GM04504 (cell line): ENCODE measurements at places on chromosomes 1 and 21.

GRCh38 chr1:53546409-53547155 is 87.4 kb downstream of the DMRTB1 start:
- no peak for DNase-seq

DNA sequence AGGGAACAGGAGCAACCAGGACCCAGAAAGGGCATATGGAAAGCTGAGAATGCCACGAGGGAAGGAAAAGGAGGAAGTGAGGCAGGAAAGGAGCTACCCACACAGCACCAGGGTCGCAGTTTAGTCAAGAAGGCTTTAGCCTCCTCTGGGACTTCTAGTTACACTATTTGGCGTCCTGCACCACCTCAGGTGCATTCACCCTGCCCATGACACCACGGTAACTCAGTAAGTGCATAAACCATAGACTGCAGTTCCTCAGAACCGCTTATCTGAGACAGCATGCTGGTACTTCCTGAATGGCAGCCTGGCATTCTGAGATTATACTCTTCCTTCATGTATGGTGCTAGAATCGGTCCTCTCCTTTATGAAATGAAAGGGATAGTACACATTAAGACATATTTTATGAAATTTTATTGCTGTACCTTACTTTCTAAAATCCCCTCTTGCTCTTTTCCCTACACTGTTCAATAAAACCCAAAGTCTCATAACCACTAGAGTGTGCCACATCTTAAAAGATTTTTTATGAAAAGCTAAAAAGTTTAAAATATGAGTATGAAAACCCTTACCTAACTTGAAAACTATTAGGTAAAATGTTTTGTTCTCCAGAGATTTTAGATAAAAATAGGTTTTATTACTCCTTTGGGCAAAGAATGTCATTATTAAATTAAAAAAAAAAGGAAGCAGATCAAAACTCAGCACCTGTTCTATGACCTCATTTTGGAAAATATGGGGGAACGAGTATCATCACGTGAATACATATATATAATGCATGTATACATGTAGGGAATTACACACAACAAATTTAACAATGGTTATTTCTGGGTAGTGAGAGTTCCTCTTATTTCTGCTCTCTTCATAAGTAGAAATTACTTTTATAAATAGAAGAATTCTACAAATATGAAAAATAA is 67.3 kb downstream of the VAV3 start:
- no peak for DNase-seq

DNA sequence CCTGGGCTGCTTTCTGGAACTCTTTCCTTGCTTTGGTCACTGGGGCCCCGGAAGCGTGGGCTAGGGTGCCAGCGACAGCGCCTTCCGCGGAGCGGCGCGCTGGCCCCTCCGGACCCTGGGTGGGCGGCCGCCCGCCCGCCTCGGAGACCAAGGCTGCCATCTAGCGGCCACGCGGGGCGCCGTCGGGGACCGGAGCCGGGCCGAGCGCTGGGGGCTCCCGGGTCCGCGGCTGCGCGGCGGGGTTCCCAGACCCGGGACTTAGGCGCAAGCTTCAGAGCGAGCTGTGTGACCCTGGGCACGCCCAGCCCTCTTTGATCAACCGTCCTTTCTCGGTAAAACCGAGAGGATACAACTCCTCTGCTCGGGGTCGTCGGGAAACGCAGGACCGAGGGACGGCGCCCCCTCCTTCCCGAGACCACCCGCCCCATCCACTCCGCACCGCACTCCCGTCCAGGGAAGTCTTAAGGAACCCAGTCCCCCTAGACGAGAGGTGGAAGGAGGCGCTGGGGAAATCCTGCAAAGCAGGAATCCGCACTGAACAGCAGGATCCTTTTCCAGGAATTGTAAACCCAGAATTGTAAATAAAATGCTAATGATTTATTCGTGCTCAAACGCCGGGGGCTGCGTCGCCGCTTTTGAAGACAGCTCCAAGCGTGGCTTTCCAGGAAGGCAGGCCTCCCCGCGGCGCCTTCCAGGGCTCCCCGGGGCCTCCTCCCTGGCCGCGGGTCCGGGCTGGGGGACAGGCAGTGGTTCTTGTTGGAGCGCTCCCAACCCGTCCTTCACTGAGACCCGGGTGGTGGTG is 41.2 kb downstream of the RRAGC start:
- DNase-seq = no peak

DNA sequence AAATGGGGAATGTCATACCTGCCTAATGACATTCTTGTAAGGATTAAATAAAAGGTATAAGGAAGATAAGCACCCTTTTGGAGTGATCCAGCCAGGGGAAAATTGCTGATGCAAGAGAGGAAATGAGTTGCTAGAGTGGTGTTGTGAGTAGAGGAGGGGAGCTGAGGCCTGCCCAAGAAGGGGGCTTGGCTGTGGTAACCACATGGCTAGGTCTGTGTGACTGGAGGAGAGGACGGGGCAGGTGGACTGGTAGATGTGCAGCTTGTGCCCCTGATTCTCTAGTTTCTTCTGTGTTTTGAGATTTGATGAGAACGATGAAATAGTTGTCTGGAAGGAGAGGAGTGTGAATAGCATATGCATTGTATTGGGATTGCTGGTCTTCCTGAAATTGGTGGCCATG is 6.6 kb downstream of the TXLNA start:
- DNase-seq = no peak

DNA sequence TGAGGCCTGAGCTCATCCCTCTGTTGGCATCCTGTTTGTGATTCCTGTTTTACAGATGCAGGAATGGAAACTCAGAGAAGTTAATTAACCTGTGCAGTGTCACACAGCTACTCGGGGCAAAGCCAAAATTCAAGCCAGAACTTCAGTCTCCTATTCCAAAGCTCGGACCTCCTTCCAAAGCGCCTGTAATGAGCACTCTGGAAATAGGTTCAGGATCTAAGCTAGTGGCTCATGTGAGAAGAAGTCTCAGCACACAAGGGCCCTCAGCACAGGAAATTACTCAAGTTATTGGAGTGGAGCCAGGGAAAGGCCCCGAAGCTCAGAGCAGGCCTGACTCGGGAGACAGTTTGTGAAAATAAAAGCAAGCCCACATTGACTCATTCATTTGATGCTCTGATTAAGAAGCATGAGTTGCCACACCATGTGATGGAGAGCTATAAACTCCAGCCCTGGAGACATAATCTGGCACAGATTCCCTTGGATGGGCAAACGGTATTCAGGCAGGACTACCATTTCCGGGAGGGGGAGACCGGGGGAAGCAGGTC is 50.6 kb upstream of the LYST start:
- peak; percentile 99 for DNase-seq

DNA sequence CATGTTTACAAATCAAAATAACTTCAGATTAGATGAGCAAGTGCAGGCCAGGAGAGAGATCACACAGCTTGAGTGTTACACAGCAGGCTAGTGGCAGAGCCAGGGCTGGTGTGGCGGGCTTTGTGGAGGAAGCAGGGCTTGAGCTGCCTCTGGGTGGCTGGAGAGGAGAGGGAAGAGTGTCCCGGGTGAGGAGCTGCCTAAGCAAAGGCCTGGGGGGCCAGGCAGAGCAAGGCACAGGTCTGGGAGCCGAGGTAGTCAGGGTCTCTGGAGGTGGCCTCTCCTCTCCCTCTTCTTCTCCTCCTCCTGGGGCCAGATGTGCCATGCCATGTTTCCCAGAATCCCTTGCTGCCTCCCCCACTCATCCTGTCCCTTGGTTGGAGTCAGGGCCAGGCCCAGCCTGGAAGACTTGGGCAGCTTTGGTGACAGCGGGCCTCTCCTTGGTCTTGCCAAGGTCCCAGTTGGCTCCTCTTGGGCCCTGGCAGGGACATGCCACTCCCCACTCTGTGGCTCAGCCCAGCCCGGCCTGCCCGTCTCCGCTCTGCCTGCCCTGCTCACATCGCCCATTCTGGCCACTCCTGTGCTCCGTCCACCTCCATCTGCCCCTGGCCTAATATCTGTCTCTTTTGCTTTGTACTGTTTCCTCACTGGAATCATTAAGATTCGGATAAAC is 70.3 kb downstream of the PTPRU start:
- no peak for DNase-seq

- no peak for DNase-seq
Measured at GRCh38 chr21:17532292-17532691, 19.4 kb downstream of the CXADR start.

DNA sequence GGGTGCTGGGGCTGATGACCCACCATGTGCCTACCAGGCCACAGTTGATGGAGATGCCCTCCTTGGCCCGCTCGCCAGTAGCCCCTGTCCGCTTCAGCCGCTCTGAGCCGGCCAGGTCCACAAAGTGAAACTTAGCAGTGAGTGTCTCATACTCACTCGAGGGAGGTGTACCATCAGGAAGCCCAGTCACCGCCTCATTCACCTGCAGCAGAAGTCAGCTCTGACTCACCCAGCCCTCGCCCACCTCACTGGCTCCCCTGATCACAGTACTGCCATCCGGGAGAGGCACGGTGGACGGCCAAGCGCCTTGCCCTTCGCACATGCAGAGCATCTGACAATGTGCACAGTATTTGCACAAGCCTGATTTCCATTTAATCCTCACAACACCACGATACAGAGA is 18.8 kb downstream of the KIF21B start:
- no peak for DNase-seq

DNA sequence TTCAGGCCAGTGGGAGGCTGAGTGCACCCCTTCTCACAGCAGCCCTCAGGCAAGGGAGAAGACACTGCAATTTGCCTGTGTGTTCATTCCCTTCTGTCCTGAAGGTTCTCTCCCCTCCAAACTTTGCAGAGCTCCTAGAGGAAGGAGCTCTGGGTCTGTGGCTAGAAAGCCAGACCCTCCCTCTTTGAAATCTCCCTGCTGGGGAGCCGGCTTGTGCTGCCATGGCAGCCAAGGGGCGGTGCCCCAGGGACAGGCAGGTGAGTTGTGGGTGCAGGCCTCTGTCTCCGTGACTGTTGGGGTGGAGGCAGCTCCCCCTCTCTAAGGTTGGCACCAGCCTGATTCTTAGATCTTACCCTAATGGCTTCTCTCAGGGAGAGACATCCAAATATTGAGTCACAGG is 53.0 kb downstream of the OLFML2B start:
- no peak for DNase-seq

DNA sequence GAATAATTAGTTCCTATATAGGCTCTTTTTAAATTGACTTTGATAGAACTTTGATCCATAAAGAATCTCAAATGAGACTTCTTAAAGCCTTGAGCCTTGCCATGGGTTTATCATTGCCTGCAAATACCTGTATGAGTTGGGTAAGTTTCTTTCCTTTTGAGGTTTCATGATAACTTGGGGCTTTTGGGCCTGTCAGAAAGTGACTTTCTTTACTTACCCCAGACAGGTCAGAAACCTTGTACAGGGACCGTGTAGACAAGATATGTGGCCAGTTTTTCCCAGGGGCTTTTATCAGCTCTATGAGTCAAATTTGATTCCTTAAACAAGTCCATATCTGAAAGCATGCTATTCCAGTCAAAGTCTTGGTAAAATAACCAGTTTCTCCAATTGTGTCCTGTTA is 17.3 kb downstream of the KCTD3 start:
- no peak for DNase-seq

DNA sequence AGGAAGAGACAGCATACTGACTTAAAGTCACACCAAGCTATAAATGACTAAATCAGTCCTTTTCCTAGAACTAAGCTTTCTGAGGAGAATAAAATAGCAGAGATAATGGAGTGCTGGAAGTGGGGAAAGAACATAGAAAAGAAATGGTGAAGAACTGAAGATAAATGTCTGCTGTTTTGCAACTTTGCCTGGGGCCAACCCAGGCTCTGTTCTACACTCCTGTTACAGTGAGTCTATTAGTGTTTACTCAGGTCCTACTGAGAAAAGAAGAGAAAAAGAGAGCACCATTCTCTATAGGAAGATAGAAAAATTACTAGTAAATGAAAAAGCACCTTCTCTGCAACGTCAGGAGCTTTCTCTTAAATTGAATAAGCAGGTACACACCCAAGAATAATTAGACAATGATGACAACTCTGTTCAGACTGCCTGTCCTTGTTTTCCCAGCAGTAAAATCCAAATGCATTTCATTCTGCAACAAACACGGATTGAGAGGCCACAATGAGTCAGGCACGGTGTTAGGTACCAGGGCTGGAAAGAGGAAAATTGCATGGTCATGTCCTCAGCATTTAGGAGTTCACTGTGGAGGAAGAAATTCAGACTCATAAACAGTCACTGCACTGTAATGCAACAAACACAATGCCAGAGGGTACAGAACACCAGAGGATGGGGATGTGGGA is 139.4 kb upstream of the CAMK1G start:
- DNase-seq = no peak

DNA sequence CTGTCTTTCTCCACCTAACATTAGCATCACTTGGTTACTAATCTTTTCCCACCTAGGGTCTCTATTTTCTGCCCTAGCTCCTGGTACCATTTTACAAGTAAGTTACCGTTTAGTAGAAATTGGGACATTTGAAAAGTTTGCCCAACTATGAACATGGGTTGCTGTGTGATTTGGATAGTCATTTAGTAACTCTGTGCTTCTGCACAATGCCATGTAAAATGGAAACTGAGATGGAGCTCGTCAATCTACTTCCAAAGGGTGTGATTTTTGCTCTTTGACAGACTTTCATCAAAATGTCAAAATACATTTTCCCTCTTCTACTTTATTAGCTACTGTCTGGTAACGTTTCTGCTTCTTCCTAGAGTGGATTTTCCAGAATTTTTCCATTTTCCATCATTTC is 381.5 kb upstream of the B3GALT2 start:
- DNase-seq = no peak

DNA sequence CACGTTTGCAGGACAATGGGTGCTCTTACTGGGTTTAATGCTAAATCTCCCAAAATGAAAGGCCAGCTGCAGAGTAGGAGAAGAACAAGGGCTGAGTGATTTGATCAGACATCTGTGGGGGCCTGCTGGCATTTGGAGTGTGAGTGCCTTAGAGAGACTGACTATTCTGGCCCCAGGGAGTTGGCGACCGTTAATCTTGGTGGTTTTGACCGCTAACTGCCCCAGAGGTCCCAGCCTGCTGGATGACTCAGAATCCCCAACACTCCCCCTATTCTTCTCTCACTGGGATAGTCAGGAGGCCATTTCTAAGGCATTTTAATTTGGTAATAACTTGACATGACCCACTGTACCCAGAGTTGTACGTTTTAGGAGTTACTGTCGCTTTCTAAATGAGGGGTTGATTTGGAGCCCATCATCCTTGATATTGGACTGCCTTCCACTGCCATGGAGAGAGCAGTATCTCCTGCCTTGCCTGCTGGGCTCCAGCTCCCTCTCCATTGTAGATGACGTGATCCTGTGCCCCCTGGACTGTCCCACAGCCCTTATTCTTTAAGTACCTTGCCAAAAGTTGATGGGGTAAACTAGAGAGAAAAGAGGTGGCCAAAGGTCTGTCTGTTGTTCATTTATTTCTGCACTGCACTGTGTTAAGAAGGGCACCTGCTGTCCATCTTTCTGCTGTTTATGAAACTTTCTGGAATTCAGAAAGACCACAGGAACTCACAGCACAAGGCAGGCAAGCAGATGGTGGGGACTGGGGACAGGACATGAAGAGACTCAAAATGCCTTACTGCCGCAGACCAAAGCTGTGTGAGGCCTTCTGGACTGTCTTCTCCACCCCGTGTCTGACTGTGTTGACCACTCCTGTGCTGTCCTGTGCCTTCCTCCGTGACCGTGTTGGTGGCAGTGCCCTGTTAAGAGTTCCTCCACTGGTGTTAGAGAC is 98.2 kb upstream of the ARTN start:
- DNase-seq = peak; percentile 93
